Stimulated activated CD4-positive, alpha-beta T cell treated with anti-CD3 and anti-CD28 coated beads, Interleukin-12 subunit alpha, Interleukin-12 subunit beta, amount 100 ng/mL, for 48 hours (primary cell): ENCODE measurements at places on chromosomes 11 and 22.

DNA sequence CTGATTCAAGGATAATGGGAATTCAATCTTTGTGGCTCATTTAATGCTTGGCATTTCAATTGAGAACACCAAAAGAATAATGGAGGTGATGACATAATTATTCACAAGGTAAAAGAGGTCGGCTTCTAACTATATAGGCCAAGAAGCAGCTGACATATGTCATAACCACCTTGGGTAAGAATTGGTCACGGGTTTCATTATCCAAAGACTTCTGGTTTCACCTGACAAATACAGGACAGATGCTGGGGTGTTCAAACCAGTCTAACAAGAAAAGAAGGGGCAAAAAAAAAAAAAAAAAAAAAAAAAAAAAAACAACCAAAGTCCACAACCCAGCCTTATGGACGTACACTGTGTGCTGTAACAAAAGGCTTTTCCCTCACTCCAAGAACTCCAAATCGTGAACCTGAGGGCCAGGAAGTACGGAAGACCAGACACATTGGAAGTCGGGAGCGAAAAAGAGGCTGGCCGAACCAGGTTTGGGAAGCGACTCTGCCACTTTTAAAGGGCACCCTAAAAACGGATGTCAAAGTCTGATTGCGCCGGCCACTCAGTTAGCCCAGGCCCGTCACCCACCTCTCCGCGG, 385 bp downstream of the HARBI1 start:
- no peak for DNase-seq

- peak; percentile 71 for DNase-seq
Measured at GRCh38 chr22:36180038-36180880, 19.7 kb upstream of the APOL3 start.

- DNase-seq = no peak
Measured at GRCh38 chr11:429931-430456, 11.8 kb downstream of the ANO9 start.

DNA sequence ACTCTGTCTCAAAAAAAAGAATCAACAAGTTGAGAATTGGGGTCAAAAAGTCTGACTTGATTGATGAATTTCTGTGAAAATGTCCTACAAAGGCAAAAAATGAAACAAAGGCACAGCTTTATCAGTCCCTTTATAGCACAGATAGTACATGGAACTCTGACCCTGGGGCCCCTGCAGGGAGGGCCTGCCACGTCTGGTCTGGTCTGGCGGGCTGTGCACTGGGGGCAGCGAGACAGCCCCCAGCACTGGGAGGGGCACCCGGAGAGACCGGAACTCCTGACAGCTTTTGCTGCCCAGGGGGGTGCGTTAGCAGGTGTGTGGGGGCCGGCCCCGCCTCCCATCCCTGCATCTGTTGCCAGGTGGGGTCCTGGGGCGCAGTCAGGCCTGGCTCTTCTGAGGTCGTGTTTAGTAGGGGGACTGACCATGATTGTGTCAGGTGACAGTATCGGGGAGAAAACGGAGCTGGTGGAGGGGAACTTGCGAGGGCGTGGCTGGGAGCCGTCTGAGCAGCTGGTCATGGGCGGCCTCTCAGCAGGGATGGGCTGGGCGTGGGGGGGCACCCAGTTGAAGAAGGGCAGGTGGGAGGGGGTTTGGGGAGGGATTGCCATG, 51.7 kb downstream of the GRAMD4 start:
- no peak for DNase-seq

- no peak for DNase-seq
Measured at GRCh38 chr11:123461164-123461563, 31.1 kb downstream of the GRAMD1B start.

DNA sequence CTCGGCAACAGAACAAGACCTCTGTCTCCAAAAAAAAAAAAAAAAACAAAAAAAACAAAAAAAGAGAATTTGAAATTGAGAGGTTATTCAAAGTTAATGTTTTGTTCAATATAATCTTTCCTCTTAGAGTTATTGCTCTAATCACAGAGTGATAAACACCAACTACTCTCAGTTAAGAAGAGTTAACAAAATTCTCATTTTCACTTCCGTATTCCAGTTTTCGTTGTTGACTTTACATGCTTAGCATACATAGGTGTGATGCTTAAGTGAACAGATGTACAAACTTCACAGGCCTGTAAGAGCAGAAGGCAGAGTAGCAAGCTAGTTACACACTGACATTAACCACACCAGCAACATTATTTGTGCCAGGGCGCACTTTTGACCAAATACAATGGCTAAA, 12.3 kb downstream of the EIF4ENIF1 start:
- DNase-seq = no peak

DNA sequence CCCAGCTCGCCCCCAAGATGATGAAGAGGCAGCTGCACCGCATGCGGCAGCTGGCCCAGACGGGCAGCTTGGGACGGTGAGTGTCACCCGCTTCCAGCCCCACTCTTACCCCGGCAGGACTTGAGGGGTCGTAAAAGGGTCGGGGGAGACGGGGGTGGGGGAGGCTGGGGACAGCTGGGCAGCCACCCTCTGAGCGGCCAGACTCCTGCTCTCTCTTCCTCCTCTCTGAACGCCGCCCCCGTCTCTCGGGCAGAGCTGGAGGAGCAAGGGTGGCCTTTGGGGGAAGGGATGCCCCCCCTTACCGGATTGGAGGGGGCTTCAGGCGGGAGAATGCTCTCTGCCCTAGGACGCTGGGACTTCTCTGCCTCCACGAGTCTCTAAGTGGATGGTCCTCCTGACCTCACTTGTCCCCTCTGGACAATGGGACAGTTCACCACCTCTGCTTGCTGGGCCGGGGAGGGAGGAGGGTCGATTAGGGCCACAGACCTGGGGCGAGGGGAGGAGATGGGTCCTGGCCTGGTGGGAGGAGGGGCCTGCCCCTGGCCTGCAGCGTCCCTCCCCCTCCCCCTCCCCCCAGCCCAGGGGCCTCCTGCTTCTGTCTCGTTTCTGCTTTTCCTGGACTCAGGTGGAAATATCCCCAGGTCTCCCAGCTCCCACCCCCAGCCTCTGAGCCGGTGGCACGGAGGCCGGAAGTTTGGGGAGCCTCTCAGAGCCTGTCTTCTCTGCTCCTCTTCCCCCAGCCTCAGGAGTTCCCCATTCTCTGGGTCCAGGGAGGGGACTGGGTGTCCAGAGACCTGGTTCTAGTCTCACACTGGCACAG, 512 bp downstream of the SH3BP1 start:
- DNase-seq = no peak

DNA sequence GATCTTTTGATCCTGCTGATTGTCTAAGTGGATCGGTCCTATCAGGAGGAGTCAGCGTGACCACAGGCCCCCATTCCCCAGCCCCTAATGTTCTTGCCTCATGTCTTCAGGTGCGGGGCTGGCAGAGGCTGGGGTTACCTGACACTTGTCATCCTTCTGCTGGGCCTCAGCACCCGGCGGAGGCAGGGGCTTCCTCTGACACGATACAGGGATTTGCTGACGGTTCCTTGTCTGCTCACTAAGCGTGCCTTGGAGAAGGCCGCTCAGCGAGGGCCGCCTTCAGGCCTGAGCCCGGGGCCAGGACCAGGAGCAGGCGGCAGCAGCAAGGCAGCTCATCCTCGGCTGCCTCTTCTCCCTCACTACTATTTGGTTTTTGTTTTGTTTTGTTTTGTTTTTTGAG, 45.7 kb upstream of the KCNQ1OT1 start:
- DNase-seq = no peak

DNA sequence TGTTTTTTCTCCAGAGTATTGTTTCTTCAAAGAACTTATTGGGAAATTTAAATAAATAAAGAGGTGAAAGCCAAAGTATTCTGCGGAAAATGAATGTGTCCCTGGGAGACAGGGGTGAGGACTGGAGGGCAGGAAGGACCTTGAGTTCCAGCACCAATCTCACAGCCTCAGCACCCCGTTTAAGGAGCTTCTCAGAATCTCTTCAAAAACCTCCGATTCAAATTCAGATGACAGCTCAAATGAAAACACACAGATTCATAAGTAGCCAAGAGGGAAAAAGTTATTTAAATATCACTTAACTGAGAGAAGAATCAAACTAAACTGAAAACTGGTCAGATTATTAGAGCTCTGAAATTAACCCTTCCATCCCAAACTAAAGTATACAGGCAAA, 12.5 kb downstream of the MTMR2 start:
- no peak for DNase-seq

DNA sequence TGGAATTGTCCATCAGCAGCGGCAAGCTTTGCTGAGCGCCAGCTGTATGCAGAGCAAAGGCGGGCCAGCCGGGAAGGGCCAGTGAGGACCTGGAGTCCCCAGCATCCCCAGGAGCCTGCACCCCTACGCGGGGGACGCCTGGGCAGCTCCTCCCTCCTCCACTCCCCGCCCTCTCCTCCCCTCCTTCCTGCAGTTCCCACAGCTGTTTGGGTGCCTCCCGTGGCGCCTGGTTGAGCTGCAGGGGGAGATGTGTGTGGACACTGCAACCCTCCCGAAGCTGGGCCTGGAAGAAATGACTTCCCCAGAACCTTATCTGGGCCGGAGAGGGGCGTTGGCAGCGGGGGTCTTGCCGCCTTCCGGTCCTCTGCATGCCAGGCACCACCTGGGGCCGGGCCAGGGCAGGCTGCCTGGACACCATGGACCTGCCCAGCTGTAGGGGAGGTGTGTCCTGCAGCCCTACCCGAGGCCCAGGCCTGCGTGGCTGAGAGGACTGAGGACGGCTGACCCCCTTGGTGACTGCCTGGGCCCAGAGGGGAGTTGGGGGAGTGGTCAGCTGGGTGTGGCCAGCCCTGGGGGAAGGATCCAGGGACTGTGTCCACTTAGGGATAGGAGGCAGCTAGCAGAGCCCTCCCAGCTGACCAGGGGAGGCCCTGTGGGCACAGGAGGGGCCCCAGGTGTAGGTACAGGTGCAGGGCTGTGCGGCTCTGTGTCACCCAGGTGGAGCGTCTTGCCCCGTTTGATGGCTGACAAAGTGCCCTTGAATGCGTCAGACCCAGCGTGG, 16.8 kb upstream of the MUC6 start:
- no peak for DNase-seq

GRCh38 chr22:17931400-17931825, 92.9 kb downstream of the MICAL3 start:
- DNase-seq = no peak

- no peak for DNase-seq
Measured at GRCh38 chr11:124724979-124725718, 14.6 kb upstream of the NRGN start.

GRCh38 chr11:11217929-11218628, 135.0 kb downstream of the CSNK2A3 start:
- no peak for DNase-seq

DNA sequence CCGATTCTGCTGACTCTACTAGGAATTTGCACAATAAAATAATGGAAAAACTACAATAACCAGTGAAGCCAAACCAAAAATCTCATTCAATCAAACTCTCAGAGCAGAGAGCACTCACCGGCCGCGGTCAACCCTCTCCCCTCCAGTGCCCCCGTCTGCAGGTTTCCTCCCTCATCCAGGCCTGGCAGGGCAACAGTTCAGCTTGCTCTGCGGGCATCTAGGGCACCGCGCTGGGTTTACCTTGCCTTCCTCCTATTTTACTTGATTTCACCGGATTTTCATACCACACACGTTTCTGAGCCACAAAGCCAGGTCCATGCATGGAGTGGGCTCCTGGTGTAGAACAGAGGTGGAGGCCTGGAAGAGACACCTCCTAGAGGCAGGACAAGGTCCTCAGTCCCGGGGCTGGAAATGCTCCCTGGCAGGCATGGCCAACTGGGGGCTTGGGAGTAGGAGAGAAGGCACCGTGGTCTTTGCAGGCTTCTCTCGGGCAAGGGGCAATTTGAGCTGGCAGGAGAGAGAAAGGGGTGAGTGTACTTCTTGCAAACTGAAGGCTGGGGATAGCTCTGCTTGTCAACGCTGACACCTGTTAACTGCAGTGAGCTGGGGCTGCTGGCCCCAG, 938.4 kb downstream of the BRD1 start:
- no peak for DNase-seq

GRCh38 chr11:113377681-113378412, 9.7 kb upstream of the ANKK1 start:
- no peak for DNase-seq

DNA sequence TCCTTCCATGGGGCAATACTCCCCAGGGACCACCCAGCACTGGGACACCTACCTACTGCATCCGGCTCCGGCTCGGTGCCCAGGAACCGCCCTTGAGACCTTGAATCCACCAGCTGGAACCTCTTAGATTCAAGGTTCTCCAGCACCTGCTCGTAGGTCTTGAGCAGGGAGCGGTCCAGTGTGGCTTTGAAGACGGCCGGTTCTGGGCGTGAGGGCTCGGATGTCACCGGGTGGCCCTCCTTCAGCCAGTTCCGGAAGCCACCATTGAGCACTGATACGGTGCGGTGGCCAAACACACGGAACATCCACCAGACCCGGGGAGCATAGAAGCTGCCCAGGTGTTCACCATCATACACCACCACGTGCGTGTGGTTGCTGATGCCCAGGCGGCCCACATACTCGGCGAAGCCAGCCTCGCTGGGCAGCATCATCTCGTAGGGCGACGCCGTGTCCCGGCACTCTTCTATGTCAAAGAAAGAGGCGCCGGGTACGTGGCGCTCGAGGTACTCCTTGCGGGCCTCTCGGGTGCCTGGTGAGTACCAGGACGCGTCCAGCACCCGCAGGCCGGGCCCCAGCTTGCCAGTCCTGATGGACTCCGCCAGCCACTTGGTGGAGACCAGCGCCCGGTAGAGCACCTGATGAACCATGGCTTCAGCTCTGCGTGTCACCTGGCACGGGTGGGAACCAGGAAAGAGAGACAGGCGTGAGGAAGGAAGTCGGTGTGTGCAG, 997 bp downstream of the TST start:
- DNase-seq = no peak

DNA sequence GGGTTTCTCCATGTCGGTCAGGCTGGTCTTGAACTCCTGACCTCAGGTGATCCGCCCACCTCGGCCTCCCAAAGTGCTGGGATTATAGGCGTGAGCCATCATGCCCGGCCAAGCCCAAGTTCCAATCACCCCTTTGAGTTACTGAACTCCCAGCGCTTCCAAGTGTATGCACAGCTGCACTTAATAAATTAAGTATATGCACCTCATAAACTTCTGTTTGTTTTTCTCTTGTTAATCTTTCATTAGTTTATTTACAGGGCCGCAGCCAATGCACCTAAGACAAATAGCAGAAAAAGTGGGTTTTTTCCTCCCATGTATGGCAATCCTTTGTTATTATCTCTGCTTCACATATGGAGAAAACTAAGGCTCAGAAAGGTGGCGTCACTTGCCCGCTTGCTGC, 21.3 kb downstream of the SYN3 start:
- DNase-seq = no peak

- no peak for DNase-seq
Measured at GRCh38 chr22:46039535-46039934, 62.6 kb upstream of the WNT7B start.

- no peak for DNase-seq
Measured at GRCh38 chr11:75233754-75234172, 6.8 kb upstream of the TPBGL start.

- no peak for DNase-seq
Measured at GRCh38 chr11:116059919-116060318, 555.7 kb upstream of the CADM1 start.
